ENCODE measurements at places on chromosomes 3 and 15.

DNA sequence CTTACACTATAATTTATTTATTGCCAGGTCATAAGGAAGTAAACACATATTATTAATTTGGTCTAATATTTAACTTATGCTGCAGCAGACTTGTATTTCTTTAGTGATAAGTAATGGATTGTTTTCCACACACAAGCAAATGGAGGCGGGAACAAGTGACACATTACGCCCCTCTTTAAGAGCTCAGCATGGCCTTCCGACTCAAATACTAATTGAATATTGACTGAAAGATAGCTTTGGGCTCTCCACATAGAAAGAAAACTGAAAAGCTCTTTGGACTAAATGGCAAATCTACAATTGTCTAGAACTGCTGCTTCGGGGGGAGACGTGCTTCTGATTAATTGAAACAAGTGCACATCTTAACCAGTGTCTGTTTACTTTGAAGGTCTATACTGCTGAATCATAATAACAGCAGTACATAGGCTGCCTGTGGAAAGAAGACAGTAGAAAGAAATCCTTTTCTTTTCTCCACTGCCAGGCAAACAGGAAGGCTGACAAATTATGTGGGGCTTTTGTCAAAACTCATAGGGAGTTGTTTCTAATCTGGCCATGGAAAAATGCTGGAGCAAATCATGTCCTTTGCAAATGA is 15.9 kb downstream of the CADPS start:
- DNase-seq: no peak

- DNase-seq: no peak
These were observed 2.8 kb upstream of the RNU5A-1 start for GRCh38 chr15:65292938-65293518.

GRCh38 chr3:46280105-46280797 is 38.0 kb downstream of the CCR3 start:
- no peak for DNase-seq

DNA sequence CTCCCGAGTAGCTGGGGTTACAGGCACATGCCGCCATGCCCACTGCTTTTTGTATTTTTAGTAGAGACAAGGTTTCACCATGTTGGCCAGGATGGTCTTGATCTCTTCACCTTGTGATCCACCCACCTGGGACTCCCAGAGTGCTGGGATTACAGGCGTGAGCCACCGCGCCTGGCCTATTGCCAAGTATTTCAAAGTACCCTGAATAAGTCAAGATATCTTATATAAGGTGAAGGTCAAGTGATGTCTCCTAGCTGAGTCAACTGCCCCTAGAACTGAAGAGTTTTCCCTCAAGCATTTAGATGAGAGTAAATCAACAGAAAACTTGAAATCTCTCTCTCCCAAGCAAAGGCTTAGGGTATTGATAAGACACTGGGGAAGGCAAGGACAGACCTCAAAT is 63.9 kb downstream of the RPL22L1 start:
- no peak for DNase-seq

DNA sequence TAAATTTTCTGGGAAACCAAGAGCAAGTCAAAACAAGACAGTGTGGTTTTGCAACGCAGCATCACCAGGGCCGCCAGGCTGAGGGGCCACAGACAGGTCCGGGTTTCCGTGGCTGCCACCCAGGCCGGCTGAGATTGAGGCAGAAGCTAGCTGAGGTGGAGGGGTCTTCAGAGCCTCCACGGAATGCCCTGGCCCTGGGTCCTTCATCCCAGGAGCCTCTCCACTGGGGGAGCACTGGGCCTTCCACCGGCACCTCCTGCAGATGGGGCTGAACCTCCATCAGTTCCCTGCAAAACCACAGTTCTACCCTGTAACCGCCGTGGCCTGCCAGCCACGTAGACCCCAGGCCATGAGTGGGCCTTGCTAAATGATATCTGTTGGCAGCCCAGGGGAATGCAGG is 152.7 kb downstream of the CHSY1 start:
- DNase-seq: no peak

DNA sequence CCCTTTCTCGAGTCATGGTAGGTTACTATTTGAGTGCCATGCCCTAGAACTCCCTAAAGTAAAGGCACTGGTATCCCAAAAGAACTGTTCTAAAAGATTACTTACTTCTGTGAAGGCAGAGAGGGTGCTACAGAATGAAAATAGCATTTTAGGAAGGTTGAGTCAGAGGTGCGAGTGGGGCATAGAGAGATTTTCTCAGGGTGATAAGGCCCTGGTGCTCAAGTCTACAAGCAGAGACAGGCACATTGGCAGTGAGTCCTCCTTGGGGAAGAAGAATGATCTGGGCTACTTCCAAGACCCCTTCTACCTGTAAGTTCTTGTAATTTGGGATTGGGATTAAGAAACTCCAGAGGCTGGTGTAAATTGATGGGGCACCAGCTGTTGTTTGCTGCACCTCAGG is 96.7 kb downstream of the AKAP13 start:
- DNase-seq: no peak

DNA sequence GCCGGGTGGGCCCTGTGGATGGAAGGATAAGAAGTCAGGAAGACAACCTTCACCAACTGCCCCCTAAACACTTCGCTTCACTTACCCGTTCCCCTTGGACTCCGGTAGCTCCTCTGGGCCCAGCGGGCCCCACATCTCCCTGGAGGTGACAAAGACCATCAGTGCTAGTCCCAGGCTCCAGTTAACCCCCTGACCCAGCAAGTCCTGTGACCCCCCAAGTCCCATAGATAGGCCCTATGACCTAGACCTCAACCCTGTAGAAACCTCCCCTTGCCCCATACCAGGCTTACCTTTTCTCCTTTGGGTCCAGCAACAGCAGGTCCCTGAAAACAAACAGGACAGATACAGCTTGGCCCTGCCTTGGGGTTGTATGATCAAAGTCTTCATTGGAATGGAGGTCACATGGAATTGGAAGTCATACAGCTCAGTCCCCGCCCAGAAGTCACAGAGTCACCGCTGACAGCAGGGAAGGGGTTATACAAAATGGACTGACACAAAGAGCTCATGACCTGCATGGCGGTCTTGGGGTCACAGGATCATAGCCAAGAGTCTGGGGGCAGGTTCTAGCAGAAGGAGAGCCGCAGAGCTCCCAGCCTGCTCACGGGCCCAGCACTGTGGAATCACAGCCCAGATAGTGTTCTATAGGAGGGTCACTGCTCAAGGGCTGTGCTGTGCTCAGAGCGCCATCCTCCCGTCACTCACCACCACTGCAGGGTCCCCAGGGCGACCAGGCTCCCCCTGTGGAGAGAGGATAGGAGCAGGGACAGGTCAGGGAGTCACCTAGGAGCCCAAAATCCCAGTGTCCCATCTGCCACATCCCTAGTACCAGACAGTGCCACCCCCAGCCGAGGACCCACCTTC is 13.3 kb downstream of the COL7A1 start:
- DNase-seq: no peak

GRCh38 chr3:171236265-171237008 is 209.9 kb upstream of the SLC2A2 start:
- no peak for DNase-seq

GRCh38 chr3:177085794-177086193 is 111.5 kb downstream of the TBL1XR1 start:
- DNase-seq: no peak

DNA sequence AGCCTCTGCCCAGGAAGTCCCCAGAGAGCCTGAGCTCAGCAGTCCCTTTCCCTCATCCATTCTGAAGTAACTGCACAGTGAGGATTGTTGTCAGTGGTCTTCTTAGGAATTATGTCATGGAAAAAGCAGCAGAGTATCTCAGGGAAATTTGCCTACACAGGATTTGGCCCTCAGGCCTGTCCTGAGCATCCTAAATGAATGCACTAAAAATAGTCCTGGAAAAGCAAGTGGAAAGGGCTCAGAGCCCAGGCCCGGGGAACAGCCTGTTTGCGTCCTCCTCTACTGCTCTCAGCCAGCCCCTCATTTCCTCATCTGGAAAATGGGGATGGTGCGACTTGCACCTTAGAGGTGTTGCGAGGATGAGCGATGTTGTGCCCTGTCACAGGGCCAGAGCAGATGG is 21.6 kb downstream of the LYSMD4 start:
- DNase-seq: no peak

DNA sequence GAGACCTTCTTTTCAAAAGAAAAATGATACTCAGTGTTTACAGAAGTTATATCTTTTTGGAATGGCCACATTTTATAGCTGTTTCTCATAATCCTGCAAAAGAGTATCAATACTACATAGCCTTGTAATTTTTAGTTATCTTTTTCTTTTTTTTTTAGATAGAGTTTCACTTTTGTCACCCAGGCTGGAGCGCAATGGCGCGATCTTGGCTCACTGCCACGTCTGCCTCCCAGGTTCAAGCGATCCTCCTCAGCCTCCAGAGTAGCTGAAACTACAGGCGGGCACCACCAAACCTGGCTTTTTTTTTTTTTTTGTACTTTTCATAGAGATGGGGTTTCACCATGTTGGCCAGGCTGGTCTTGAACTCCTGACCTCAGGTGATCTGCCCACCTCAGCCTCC is 53.6 kb downstream of the ANKRD28 start:
- DNase-seq: no peak

GRCh38 chr3:196440041-196440537 is 7.9 kb upstream of the UBXN7 start:
- DNase-seq: no peak

DNA sequence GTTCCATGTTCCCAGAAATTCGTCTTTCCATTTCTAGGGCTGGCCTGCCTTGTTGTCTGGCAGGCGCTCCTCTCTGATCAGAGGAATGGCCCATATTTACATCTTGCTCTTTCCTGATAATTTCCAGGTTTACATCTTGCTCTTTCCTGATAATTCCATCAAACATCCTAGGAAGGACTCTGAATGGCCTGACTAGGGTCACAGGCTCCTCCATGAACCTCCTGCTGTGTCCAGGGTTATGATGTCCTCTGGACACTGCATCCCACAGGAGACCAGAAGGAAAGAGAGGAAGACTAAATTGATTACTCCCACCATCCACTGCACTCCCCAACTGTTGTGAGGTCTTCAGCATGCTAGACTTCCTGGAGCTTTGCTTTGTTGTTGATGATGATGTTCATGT is 75.4 kb downstream of the CLSTN2 start:
- DNase-seq: no peak

GRCh38 chr3:118272991-118273390 is 761.7 kb downstream of the IGSF11 start:
- DNase-seq: no peak

- DNase-seq: peak; percentile 55
These were observed 401 bp downstream of the RAMAC start for GRCh38 chr15:82986442-82986780.

GRCh38 chr3:136838641-136839555 is 20.0 kb downstream of the SLC35G2 start:
- no peak for DNase-seq

DNA sequence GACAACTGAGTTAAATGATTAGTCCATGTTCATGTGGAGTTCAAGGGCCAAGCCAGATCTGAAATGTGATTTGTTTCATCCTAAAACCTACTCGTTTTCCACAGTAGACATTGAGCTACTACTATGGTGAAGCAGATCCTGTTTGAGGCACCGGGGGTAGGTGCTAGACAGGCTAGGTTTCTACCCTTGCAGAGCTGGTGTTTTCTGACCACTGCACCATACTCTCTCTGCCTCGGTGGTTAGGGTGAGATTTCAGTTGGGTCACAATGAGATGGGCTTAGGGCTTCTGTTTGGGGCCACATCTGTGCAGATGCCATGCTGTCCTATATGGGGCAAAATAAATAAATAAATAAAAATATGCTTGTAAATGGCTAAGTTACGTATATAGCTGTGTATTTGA is 99.3 kb downstream of the OXNAD1 start:
- no peak for DNase-seq

- no peak for DNase-seq
These were observed 1.1 kb upstream of the TRPM1 start for GRCh38 chr15:31102374-31103342.

- no peak for DNase-seq
These were observed 356.9 kb downstream of the SV2B start for GRCh38 chr15:91456921-91457320.

GRCh38 chr3:33355611-33356010 is 78.4 kb downstream of the FBXL2 start:
- no peak for DNase-seq

- DNase-seq: no peak
These were observed 228.7 kb upstream of the CGNL1 start for GRCh38 chr15:57147621-57148020.

DNA sequence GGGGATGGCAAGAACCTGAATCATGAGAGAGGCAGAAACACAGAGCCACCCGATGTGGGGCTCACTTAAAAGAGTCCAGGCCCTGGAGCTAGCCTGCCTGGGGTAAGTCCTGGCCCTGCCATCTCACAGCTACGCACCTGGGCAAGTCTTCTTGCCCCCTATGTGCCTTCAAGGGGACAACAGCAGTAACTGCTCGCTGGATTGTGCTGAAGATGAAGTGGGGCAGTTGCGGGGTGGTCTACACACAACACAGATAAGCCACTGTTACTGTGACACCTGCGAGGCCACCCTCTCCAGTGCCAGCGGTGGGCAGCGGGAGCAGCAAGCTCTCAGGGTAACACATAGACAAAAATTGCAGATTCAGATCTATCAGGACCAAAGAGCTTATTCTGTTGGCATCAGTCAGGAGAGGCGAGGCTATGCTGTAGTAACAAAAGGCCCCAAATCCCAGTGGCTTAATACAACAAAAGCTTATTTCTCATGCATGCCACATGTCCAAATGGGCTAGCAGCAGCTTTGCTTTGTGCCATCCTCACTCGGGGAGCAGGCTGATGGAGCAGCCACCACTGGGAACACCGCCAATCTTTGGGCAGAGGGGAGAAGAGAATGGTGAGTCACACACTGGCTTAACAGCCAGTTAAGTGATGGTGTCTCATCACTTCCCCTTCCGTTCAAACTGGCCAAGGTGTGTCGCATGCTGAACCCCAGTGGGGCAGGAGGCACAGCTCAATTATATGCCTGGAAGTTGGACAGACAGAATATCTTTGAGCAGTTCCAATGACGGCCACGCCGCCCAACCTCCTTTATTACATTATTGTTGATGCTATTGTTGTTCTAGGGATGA is 78.3 kb downstream of the WNT7A start:
- no peak for DNase-seq

DNA sequence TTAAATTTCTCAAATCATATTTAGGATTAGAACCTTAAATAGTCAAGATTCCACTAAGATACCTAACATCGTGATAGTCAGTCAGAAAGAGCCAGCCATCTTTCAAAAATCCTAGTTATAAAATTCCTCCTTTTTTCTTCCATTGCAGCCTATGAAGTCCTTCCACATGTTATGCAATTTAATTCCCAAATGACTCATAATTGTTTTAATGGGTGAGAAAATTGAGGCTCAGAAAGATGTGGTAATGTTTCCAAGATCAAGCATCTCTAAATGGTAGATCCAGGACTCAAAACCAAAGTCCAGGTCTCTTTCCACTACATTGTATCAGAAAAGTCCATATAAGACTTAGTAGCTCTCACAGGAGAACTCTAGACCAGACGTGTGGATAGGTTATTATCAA is 9.5 kb downstream of the CFAP44 start:
- no peak for DNase-seq

- DNase-seq: peak; percentile 60
These were observed 56.8 kb downstream of the DNAH1 start for GRCh38 chr3:52372822-52373504.

DNA sequence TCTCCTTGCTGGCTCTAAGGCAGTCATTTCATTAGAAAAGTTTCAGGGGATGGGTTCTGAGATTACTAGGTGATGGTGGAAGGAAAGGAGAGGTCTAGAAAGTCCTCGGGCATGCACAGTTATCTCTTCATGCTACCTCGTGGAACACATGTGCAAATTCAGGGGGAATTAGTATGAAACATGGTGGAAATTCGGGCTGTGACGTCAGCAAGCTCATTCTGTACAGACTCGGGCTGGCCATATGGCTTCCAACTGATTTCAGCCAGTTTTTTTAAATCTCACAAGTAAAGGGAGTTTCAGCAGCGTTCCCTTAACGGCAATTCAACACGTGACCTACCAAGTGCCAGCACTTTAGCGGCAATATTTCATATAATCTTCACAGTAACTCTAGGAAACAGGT is 251.1 kb downstream of the TBL1XR1 start:
- DNase-seq: no peak

Data from GM20000 (cell line).